ENCODE measurements at places on chromosomes 12 and 14.

DNA sequence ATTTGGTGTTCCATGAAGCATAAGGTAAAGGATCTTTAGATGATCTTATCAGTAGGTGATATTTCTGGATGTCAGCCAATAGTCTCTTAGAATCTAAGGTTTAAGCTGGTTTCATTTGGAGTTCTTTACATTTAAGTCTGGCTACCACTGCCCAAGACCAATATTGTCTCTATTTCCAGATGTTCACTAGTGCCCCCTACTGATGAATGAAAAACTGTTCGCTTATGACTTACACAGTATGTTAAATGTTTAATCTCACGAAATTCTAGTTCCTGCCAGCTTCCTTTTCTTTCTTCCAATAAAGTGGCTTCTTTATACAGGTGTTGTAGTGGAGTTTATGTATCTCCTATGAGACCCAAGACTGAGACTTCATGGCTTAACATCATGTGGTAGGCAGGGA, 31.8 kb upstream of the MIS18BP1 start:
- no peaks in the 10 kb centered on the region for H3K27me3 ChIP-seq
- no peak overlapping the region for H3K4me3 ChIP-seq
- no peak overlapping the region for H3K27ac ChIP-seq
- H3K4me1 ChIP-seq = no peaks in the 10 kb centered on the region

DNA sequence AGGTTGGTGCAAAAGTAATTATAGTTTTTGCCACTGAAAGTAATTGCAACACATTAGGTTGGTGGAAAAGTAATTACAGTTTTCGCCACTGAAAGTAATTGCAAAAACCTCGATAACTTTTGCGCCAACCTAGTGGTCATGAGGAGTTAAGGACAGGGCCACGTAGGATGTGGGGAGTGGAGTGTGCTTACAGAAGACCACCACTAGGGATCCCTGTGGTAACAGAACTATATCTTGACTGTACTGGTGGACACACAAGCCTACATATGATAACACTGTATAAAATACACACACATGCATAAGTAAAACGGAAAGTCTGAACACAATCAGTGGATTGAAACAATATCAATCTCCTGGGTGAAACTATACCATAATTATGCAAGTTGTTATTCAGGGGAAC, 187.4 kb upstream of the ABCD2 start:
- no peak for DNase-seq
- no peaks in the 10 kb centered on the region for H3K4me1 ChIP-seq
- H3K27ac ChIP-seq = no peak overlapping the region
- no peaks in the 10 kb centered on the region for H3K36me3 ChIP-seq

DNA sequence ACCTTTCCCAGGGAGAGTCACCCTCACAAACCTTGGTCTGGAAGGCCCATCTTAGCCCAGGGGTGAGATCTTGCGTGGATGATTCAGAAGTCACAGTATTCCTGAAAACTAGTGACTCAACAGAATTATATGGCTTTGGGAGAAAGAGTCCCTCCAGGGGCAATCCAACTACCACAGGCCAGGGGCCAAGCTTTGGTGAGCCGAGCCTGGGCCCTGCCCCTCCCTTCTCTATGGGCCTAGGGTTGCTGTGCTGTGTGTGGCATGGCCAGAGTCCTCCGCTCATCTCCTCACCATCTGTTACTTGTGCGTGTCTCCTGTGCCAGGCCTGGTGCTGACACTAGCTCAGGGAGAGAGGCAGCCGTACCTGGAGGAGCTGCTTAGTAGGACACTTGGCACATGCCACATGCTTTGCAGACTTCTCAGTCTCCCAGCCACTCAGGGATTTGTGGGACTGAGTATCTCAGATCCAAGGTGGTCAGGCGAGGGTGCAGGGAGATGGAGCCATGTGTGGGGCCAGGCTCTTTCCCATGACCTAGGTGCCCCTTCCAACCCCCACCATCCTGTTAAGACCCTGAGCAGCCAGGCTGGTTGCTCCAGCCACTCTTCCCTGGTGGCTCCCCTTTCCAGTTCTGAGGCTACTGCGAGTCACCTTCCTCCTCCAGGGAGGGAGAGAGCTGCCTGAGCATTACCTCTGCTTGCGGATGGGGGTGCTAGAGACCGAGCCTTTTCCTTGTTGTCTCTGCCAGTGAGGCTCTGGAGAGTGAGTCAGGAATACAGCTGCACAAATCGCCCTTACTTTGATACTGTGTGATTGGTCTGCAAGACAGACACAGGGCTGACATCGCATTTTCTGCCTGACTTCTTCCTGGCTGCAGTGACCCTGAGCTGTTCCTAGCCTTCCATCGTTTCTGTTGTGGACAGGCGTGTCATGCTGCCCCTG, 94.1 kb downstream of the SLC25A47 start:
- no peaks in the 10 kb centered on the region for H3K27me3 ChIP-seq
- no peaks in the 10 kb centered on the region for H3K36me3 ChIP-seq
- H3K27ac ChIP-seq = no peak overlapping the region
- H3K4me1 ChIP-seq = no peaks in the 10 kb centered on the region
- no peak overlapping the region for H3K4me3 ChIP-seq

- H3K36me3 ChIP-seq = no peaks in the 10 kb centered on the region
- DNase-seq = no peak
- H3K27me3 ChIP-seq = no peaks in the 10 kb centered on the region
- H3K4me1 ChIP-seq = no peaks in the 10 kb centered on the region
Measured at GRCh38 chr14:30855345-30856037, 18.9 kb upstream of the COCH start.

DNA sequence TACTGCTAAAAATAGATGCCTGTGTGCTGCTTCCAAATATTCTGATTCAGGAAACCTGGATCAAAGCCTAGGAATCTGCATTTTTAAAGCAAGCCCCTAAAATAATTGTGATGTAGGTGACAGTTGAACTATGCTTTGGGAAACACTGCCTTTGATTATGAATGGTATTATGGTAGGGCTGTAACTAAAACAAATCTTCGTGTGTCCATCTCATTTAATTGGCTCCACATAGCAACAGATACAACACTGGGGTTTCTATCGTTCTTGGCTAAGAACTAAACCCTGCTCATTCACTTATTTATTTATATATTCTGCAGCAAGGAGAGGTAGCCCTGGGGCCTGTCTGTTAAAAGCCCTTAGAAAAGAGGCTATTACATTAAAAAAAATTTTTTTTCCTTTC, 23.0 kb upstream of the ITGA5 start:
- DNase-seq = no peak
- H3K27ac ChIP-seq = no peak overlapping the region
- H3K27me3 ChIP-seq = no peaks in the 10 kb centered on the region

- H3K27ac ChIP-seq = no peak overlapping the region
- no peak overlapping the region for H3K4me3 ChIP-seq
- H3K36me3 ChIP-seq = no peaks in the 10 kb centered on the region
- DNase-seq = no peak
- H3K4me1 ChIP-seq = no peaks in the 10 kb centered on the region
Measured at GRCh38 chr12:16449459-16449858, 102.0 kb downstream of the MGST1 start.
